ENCODE measurements at places on chromosomes 2 and 18. TPM values are rescaled to one million over a fixed set of nuclear protein-coding genes. Genes with fewer than 3 reads are reported as not detected.

TSPYL6 gene
- not detected for total RNA-seq

SLC14A1 gene
- total RNA-seq, result 4.1 TPM

CYS1 gene
- 2.1 TPM for total RNA-seq

SCLY gene
- total RNA-seq, result 14.9 TPM

SLC19A3 gene
- 5.2 TPM for total RNA-seq

Measured in cardiac ventricle fibroblast (primary cell).